ENCODE measurements at places on chromosomes 6 and 20. TPM values are rescaled to one million over a fixed set of nuclear protein-coding genes. Genes with fewer than 3 reads are reported as not detected.

Gene KHDC1L
- not detected for total RNA-seq

GRCh38 chr6:22029171-22029570, 267.7 kb downstream of the PRL start:
- peaks cover 23% of the 10 kb centered on the region for H3K4me1 ChIP-seq
- no peaks in the 10 kb centered on the region for H3K36me3 ChIP-seq
- H3K27ac ChIP-seq = no peak overlapping the region
- H3K27me3 ChIP-seq = no peaks in the 10 kb centered on the region
- H3K4me3 ChIP-seq = no peak overlapping the region

GRCh38 chr6:8193541-8193940, 91.2 kb upstream of the EEF1E1 start:
- no peak for DNase-seq
- no peaks in the 10 kb centered on the region for H3K4me1 ChIP-seq
- H3K4me3 ChIP-seq = no peak overlapping the region
- H3K27me3 ChIP-seq = no peaks in the 10 kb centered on the region
- H3K36me3 ChIP-seq = no peaks in the 10 kb centered on the region

DNA sequence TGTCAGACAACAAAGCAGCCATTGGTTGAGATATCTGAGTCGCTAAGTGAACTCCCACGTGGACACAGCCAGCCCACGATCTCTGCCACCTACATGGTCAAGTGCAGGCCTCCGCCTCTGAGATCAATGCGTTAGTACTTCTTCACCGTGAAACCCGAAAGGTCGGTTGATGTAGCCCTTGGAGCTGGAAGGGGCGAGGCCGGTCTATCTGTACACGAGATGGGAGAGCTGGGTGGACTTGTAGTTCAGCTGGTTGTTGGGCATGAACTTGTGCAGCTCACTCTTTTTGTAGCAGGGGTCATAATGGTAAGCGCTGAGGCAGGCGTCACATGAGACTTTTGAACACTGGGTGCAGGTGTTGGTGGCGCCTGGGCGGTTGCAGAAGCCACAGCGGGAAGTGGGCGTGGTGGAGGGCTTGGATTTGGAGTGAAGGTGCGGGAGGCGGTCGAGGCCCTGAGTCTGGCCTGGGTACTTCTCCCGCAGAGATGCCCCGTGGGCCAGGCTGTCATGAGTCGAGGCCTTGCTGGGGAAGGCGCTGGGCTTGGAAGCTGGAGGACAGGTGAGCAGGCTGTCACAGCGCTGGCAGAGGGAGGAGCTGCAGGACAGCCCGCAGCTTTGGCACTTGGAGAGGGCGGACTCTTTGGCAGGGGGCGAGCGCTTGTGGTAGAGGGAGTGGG, 9.8 kb downstream of the SPATA2 start:
- H3K27me3 ChIP-seq = no peaks in the 10 kb centered on the region
- H3K27ac ChIP-seq = no peak overlapping the region
- no peak for DNase-seq
- no peak overlapping the region for H3K4me3 ChIP-seq
- no peaks in the 10 kb centered on the region for H3K4me1 ChIP-seq
- peaks cover 46% of the 10 kb centered on the region for H3K36me3 ChIP-seq

GRCh38 chr20:63441136-63442099, 31.0 kb downstream of the KCNQ2 start:
- no peak overlapping the region for H3K4me3 ChIP-seq
- H3K36me3 ChIP-seq = no peaks in the 10 kb centered on the region
- H3K4me1 ChIP-seq = no peaks in the 10 kb centered on the region
- H3K27ac ChIP-seq = no peak overlapping the region
- no peak for DNase-seq

Gene PRICKLE4
- total RNA-seq = 0.28 TPM

- H3K36me3 ChIP-seq = peaks cover 40% of the 10 kb centered on the region
- no peak overlapping the region for H3K4me3 ChIP-seq
- no peak overlapping the region for H3K27ac ChIP-seq
- no peak for DNase-seq
Observed at GRCh38 chr20:35621560-35621946, 5.9 kb downstream of the SPAG4 start.

GRCh38 chr6:7446619-7447325, 57.2 kb downstream of the RIOK1 start:
- H3K36me3 ChIP-seq = no peaks in the 10 kb centered on the region
- H3K27ac ChIP-seq = no peak overlapping the region
- H3K4me1 ChIP-seq = no peaks in the 10 kb centered on the region
- no peaks in the 10 kb centered on the region for H3K27me3 ChIP-seq
- H3K4me3 ChIP-seq = no peak overlapping the region

Gene SMOC2
- not detected for total RNA-seq

Gene PACRG
- total RNA-seq = not detected

- H3K4me3 ChIP-seq = no peak overlapping the region
- no peaks in the 10 kb centered on the region for H3K27me3 ChIP-seq
- peaks cover 18% of the 10 kb centered on the region for H3K4me1 ChIP-seq
- no peaks in the 10 kb centered on the region for H3K36me3 ChIP-seq
- peak overlapping the region; percentile 29 for H3K27ac ChIP-seq
Observed at GRCh38 chr6:169320013-169320412, 66.4 kb upstream of the THBS2 start.

GRCh38 chr20:59148701-59149493, 14.7 kb upstream of the ZNF831 start:
- no peaks in the 10 kb centered on the region for H3K36me3 ChIP-seq

DNA sequence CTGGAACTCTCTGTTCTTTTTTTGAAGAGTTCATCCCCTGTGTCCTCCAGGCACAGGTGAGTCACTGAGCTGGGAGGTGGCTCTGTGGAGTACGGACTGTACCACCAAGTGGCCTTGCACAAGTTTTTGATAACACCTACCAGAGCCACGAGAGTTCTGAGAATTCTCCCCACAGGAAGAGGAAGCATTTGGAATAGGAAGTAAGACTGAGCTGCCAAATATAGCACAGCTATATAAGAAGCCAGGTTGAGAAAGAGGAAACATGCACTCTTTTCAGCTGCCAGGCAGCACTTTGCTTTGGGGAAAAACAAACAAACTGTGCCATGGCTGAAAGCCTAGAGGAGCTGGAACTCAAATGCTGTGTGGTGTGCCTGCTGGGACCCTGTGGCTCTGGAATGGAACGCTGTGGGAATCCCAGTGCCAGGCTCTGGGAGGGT, 70.8 kb upstream of the RIPOR2 start:
- H3K36me3 ChIP-seq = no peaks in the 10 kb centered on the region
- DNase-seq = no peak
- H3K4me3 ChIP-seq = no peak overlapping the region
- no peaks in the 10 kb centered on the region for H3K27me3 ChIP-seq
- no peak overlapping the region for H3K27ac ChIP-seq

DNA sequence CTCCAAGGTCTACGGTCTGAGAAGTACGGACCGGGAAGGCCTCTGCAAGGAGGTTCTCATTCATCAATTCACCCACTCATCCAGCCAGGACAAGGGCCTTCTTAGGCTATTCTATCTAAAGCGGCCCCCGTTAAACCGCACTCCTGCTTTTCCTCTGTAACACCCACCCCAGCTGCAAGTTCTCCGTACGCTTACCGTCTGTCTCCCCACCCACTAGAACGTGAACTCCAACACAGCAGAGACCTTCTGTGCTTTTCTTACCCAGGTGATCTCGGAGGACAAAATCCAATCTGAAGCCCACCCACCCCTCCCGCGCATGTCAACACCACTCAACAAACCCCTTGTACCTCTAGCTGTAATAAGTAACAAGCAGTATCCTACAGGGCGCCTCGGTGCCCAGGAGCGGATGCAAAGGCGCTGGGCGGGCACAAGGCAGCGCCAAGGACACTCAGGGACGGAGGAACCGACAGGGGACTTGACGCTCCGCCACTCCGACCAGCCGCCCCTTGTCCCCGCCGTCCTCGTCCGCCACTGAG, 351 bp downstream of the AURKA start:
- H3K36me3 ChIP-seq = peaks cover 61% of the 10 kb centered on the region
- DNase-seq = no peak

DNA sequence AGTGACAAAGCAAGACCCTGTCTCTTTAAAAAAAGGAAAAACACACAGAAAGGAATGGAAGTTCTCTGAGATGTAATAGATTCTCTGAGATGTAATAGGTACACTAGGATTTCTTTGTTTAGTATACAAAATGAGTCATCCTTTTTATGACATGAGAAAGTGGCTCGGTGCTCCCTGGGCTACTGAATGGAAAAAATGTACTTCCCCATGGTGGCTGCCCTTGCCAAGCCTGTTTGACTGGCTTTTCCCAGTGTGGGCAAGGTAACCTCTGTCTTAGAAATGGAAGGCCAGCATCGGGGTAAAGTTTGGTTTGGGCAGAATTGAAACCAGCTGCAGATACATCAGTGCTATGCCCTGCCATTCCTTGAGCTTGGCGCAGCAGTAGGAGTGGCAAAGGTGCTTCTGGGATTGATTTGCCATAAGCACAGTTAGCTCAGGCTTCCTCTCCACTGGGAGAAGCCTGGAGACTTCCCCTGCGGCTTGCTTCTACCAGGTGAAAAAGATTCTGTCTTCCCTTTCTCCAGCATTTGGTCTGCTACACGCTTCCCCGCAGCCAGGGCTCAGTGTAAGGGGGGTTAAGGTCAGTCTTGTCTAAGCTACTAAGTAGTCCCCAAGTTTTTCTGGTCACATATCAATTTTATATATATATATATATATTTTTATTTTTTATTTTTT, 24.5 kb downstream of the ARFGEF2 start:
- DNase-seq = no peak
- H3K4me1 ChIP-seq = no peaks in the 10 kb centered on the region
- H3K27ac ChIP-seq = no peak overlapping the region
- H3K27me3 ChIP-seq = no peaks in the 10 kb centered on the region

- no peak overlapping the region for H3K27ac ChIP-seq
- no peak for DNase-seq
- H3K4me1 ChIP-seq = no peaks in the 10 kb centered on the region
- no peaks in the 10 kb centered on the region for H3K27me3 ChIP-seq
- H3K36me3 ChIP-seq = no peaks in the 10 kb centered on the region
- H3K4me3 ChIP-seq = no peak overlapping the region
Observed at GRCh38 chr6:137432054-137432611, 62.1 kb downstream of the OLIG3 start.

Gene PRR18
- total RNA-seq = 0.33 TPM

Gene PROKR2
- not detected for total RNA-seq

GRCh38 chr20:57224641-57225138, 41.8 kb downstream of the BMP7 start:
- peak overlapping the region; percentile 80 for H3K27ac ChIP-seq
- H3K27me3 ChIP-seq = no peaks in the 10 kb centered on the region
- peak overlapping the region; percentile 39 for H3K4me3 ChIP-seq
- peaks cover 37% of the 10 kb centered on the region for H3K4me1 ChIP-seq

GRCh38 chr6:41021832-41022231, 17.2 kb downstream of the UNC5CL start:
- no peak overlapping the region for H3K27ac ChIP-seq
- H3K4me1 ChIP-seq = peaks cover 20% of the 10 kb centered on the region
- DNase-seq = peak; percentile 67
- H3K4me3 ChIP-seq = no peak overlapping the region
- no peaks in the 10 kb centered on the region for H3K27me3 ChIP-seq

Gene PCSK2
- 0.08 TPM for total RNA-seq

- H3K36me3 ChIP-seq = no peaks in the 10 kb centered on the region
- H3K4me1 ChIP-seq = no peaks in the 10 kb centered on the region
- H3K4me3 ChIP-seq = peak within 1 kb of the TSS; percentile 84
- peak within 1 kb of the TSS; percentile 53 for H3K27ac ChIP-seq
Observed at GRCh38 chr6:1609648-1610496, at the start of gene FOXC1. FOXC1 (plus strand) TSS chr6:1609915; CDS start chr6:1610446, 531 bp downstream.

Gene C6orf163
- total RNA-seq = 0.79 TPM

DNA sequence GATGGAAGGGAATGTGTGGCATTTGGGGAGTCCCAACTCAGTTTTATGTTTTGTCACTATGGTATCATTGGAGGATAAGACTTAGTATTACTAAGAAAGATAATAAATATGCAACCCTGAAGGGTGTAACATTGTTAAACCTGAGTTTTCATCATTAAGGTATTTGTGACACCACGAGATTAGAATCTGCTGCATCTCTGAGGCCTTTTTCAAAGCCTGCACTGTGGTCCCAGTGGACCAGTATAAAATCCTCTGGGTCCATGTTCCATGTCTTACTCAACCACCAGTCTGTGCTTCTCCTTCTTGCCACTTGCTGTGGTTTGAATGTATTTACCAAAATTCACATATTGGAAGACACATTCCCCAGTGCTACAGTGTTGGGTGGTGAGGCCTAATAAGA, 130.6 kb downstream of the TBX18 start:
- H3K27me3 ChIP-seq = no peaks in the 10 kb centered on the region
- no peak overlapping the region for H3K4me3 ChIP-seq
- no peak for DNase-seq

DNA sequence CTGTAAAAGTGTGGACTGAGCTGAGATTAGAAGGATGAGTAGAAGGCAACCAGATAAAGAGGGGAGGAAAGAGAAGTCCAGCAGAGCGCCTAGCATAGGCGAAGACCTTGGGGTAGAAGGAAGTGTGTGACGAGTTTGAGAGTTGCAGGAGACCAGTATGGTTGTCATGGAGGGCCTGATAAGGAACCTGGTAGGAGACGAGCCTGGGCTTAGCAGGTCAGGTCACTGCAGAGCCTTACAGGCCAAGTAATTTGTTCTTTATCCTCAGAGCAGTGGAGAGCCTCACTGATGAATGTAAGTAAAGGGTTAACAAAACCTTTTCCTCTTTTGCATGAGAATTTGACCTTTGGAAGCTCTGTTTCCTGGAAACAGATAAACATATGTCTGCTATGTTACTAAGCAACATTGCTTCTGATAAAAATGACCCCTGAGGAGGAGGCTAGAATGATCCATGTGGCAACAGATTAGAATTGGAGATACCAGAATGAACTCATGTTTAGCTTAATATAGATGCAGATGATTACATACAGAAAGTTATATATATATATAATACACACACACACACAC, 2.9 kb upstream of the TMEM74B start:
- H3K36me3 ChIP-seq = no peaks in the 10 kb centered on the region
- no peak for DNase-seq
- 0 out of 2 replicates have a peak, but pooled peaks cover 5% of the 10 kb centered on the region for H3K27me3 ChIP-seq
- no peak overlapping the region for H3K4me3 ChIP-seq
- no peak overlapping the region for H3K27ac ChIP-seq
- H3K4me1 ChIP-seq = no peaks in the 10 kb centered on the region

Gene SLC39A7
- total RNA-seq = 71.8 TPM

Gene PAK1IP1
- total RNA-seq = 25.5 TPM

- no peaks in the 10 kb centered on the region for H3K27me3 ChIP-seq
- no peaks in the 10 kb centered on the region for H3K36me3 ChIP-seq
- no peak for DNase-seq
Observed at GRCh38 chr6:157222201-157222981, 100.9 kb downstream of the TMEM242 start.

Gene PGC
- not detected for total RNA-seq

DNA sequence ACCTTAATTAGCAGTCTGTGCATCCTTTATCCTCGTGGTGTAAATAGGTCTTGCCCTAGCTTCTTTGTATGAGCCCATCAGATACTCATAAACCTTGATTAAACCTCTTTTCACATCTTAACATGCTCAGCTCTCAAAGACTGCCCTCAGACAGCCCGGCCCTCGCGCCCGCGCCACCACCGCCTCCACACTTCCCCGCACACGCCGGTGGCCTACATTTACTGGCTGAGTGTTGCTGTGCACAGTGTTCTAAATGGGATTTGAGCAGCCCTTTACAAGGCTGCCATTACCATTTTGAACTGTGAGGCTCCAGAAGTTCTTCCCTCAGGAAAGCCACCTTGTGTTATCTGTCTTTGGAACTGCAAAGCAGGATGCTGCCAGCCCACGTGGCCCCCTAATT, 63.0 kb upstream of the INSM1 start:
- H3K4me1 ChIP-seq = no peaks in the 10 kb centered on the region
- H3K36me3 ChIP-seq = no peaks in the 10 kb centered on the region
- no peak for DNase-seq
- H3K27me3 ChIP-seq = 0 out of 2 replicates have a peak, but pooled peaks cover 8% of the 10 kb centered on the region
- no peak overlapping the region for H3K27ac ChIP-seq
- H3K4me3 ChIP-seq = no peak overlapping the region
